NCI-H1436 (cell line): ENCODE measurements at places on chromosomes 6 and 20.
A peak's percentile ranks its signal among the peaks of the same experiment; 100 is the strongest.

GRCh38 chr6:107545763-107546162 is 55.8 kb downstream of the SOBP start:
- no peak for DNase-seq

- no peak for DNase-seq
Measured at GRCh38 chr6:151381722-151382121, 9.6 kb downstream of the ZBTB2 start.

DNA sequence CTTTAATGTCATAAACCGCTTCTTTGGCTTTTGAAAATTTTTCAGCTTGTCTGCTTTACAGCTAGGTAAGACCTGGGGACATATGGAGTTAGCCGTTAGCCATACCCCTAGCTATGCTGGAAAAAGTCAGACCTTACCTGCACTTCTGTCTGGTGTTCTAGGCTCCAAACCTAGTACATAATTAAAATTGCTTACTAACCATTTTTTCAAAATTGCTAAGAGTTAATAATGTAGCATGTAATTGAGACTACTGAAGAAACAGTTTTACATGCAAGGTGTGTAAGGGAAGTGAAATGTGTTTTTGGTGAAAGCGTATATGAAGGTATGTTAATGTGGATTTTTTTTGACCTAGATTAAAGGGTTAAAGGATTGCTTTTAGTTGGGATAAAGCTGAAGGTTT is 336.9 kb downstream of the RNF144B start:
- DNase-seq, result no peak

DNA sequence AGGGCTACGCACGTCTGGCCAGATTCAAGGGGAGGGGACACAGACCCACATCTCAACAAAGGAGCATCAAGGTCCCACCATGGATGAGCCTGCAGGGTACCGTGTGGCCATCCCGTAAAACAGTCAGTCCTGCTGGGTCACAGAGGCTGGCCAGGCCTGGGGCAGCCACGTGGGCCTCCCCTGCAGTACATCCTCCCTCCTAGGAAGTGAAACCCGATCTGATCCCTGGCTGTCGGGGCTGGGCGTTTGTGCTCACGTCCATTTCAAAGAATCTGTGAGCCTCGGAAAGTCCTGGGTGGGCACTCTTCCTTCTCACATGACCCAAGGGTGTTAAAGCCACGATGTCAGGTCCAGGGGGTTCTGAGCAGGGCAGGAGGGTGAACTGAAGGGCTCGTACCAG is 14.3 kb downstream of the SULF2 start:
- DNase-seq, result no peak

DNA sequence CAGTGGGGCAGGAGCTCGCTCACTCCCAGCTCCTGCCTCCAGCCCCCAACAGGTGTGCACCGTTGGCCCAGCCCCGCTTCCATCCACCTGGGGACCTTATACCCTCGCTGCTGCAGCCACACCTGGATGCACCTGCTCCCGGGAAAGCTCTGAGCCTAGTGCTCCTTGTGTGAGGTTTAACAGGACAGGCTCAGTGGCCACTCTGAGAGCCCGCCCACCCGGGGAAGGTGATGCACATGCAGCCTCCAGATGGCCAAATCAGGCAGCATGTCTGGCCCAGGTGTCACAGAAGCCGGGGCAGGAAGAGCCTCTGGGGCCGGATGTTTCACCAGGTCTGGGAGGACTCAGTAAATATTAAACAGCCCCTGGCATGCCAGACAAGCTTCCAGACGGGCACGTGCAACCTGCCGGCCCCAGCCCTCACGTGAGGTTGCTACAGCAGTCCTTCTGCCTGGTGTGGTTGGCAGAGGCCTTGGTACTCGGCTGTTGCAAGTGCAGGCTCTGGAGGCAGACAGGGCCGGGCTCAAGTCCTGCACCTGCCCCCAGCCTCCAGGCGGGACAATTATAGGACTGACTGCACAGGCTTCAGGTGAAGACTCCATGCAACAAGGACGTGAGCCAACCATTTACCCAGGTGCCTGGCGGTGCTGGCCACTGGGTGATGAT is 66.9 kb downstream of the RIPOR3 start:
- no peak for DNase-seq

- DNase-seq, result no peak
Measured at GRCh38 chr6:139406577-139407343, 32.3 kb upstream of the CITED2 start.

GRCh38 chr6:80235647-80236046 is 129.2 kb downstream of the BCKDHB start:
- no peak for DNase-seq

- no peak for DNase-seq
Measured at GRCh38 chr6:70103798-70104197, 199.1 kb downstream of the COL9A1 start.

GRCh38 chr6:102562713-102563112 is 1169.2 kb downstream of the GRIK2 start:
- no peak for DNase-seq

- no peak for DNase-seq
Measured at GRCh38 chr20:11271920-11272594, 598.3 kb upstream of the JAG1 start.

DNA sequence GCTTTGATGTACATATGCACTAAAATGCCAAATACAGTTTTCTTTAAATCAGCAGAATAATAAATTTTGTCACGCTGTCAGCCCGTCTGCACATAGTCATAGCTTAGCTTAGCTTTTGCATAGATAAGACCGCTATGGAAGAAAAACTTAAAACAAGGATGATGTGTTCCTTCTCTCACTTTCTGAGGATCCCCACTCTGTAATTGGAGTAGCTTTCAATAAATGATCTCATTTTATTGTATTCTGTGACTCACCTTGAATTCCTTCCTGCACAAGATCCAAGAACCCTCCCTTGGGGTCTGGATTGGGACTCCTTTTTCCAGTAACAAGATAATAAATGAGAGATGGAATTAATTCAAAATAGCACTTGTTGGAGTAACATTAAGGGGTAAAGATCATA is 186.2 kb downstream of the CDH26 start:
- no peak for DNase-seq

DNA sequence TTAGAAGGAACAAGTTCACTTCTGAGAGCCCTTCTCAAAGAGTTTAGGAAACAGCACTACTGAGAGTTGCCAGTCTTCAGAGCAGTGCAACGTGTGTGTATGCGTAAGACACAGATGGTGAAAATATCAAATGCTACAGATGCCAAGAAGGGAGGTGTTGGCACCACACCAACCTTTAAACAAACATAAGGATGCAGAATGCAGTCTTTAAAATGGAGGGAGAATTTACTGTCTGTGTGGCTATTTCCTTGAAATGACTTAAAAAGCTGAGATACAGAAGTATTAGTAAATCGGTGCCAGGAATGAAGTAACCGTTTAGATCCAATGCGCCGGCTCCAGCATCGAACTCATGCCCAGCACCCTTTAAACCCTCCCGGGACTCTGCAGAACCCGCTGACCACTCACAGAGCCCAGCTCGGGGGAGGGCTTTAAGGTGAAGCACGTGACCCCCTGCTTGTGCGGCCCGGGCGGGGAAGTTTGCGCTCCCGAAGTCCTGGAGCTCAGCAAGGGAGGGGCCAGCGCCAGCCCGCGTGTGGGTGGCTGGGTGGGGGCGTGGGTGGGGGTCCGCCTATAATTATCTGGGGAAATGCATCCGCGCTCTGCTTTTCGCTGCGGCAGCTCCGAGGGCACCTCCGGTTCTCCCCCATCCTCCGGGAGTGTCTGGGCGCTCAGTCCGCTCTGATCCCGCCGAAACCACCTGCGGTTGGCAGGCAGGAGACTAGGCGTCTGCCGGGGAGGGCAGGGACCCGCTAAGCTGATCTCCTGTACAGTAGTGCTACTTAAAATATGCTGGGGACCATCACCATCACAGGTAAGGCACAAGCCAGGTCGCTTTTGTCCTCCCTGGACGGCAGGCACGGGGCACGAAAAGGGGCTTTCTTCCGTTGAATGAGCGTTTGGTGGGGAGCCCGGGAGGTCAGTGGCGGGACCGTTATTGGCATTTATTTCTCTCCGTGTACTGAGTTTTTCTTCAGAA is 66.0 kb downstream of the ZBTB2 start:
- DNase-seq, result peak; percentile 18

- DNase-seq, result no peak
Measured at GRCh38 chr6:149823013-149823412, 41.1 kb downstream of the LRP11 start.

DNA sequence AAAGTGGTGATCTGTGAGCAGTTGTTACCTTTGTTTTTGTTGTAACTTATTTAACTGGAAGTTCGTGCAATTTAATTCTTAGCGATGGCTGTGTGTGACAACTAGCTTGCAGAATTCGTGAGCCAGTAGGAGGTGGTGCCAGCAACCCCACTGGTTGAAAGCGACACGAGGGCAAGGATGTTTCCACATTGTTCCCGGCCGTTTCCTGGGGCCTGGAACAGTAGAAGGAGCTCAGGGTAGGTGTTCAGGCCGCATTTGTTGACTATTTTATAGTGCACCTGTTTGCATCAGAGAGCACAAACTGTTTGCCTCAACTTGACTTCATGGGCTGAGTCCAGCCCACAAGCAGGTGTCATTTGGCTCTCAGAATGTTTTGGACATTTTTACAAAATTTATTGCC is 112.1 kb upstream of the PTPN1 start:
- DNase-seq, result no peak

- no peak for DNase-seq
Measured at GRCh38 chr6:94735270-94735669, 842.1 kb upstream of the MANEA start.

DNA sequence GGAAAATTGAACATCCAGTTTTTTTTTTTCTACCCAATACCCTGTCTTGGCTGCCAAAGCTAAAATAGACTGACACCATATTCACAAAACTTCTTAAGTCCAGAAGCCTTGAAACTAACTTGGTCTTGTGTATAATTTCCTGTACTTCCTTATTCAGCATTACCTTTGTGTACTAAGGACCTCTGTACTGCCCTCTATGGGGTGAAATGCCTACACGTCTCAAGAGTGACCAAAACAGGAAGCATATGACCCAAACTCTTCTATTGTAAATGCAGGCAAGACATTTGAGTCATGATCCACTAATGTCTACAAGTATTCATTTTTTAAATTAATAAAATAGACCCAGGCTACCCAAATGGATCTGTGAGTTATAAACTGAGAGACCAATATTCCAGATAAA is 50.4 kb downstream of the HMGCLL1 start:
- DNase-seq, result no peak

DNA sequence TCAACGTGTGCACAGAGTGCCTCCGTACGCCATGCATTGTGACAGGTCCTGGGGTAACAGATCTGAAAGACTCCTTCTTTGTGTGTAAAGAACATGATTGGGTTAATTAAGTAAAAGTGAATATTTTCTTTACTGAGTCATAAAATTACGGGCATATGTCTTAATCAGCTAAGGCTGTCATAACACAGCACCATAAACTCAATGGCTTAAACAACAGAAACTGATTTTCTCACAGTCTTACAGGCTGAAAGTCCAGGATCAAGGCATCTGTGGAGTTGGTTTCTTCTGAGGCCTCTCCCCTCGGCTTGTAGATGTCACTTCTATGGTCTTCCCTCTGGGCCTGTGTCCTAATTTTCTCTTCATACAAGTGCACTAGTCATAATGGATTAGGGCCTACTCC is 176.9 kb downstream of the MTFR2 start:
- DNase-seq, result no peak

GRCh38 chr6:157050537-157051265 is 272.6 kb downstream of the TMEM242 start:
- DNase-seq, result peak; percentile 82

DNA sequence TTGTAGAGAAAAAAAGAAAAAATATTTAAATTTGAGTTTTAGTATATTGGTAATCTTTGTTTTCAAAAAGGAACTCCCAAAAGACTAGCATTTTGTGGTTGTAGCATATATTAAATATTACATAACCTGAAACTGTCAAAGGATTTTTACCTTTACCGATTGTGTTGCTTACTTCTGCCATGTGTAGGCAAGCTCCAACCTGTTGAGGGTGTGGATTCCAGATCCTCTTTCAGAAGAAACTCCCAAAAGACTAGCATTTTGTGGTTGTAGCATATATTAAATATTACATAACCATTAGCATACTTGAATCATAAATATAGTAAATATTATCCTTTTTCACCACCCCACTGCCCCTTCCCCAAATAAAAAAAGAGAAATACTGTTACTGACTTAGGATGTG is 3.2 kb downstream of the DSE start:
- no peak for DNase-seq

- no peak for DNase-seq
Measured at GRCh38 chr6:28653876-28654275, 128.2 kb downstream of the GPX5 start.

- no peak for DNase-seq
Measured at GRCh38 chr20:6746901-6747609, 20.4 kb upstream of the BMP2 start.

DNA sequence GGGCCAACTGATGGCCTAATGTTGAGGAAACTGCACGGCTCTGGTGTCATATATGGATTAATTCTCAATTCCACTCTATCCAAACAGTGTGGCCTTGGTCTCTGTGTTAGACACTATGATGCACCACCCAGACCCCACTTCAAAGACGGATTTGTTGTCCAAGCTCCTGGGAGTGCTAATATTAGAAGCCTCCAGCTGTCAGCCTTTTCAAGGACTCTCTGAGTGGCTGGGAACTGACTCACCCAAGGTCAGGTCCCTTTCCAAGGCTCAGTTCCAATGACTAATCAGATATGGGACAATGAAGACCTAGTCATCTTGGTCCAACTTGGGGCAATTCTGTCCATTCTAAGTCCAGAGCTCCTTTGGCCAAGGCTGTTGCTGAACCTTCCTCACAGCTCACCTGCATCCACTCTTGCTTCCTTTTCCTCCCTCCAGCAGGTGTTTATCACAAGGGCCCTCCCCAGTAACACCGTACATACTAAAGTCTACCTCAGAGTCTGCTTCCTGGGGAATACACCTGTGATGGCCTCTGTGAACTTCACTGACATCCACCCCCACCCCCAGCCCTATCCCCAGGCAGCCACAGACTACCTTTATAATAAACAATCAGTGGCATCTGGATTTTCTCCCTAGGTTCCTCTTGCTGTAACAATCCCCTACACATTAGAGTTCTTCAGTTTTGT is 7.2 kb upstream of the IL20RA start:
- no peak for DNase-seq

GRCh38 chr6:111550953-111551352 is 54.7 kb downstream of the TRAF3IP2 start:
- DNase-seq, result no peak

GRCh38 chr20:12764053-12764452 is 244.7 kb upstream of the SPTLC3 start:
- DNase-seq, result no peak

- DNase-seq, result no peak
Measured at GRCh38 chr6:129673748-129674147, 36.2 kb downstream of the ARHGAP18 start.

DNA sequence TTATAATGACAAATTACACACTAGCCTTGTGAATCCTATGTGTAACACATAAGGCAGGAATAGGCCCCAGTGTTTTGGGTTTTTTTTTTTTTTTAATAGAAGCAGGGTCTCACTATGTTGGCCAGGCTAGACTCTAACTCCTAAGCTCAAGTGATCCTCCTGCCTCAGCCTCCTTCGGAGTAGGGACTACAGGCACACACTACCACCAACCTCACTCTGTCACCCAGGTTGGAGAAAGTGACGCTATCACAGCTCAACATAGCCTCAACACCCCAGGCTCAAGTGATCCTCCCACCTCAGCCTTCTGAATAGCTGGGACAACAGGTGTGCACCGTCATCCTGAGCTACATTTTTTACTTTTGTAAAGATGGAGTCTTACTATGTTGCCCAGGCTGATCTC is 205.8 kb upstream of the RREB1 start:
- no peak for DNase-seq

GRCh38 chr20:45113865-45114264 is 1.1 kb downstream of the WFDC5 start:
- DNase-seq, result no peak
